ENCODE measurements at places on chromosomes 3 and 15.

DNA sequence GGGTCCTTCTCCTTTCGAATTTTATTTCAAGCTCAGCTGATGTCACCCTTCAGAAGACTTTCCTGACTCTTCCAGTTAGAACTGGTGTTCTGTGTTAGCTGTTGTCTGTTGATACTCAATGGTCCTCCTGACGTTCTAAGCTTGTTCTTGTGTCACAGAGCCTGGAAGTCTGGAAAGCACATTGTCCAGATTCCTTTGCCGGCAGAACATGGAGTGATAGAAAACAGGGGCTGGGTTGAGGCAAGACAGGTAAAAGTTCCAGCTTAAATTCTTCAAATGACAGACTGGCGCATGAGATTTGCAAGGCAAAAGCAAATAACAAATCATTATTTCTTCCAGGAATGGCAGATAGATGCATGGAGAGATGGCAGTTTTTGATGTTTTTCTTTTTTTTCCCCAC is 102.0 kb upstream of the CLSTN2 start:
- no peak for DNase-seq

DNA sequence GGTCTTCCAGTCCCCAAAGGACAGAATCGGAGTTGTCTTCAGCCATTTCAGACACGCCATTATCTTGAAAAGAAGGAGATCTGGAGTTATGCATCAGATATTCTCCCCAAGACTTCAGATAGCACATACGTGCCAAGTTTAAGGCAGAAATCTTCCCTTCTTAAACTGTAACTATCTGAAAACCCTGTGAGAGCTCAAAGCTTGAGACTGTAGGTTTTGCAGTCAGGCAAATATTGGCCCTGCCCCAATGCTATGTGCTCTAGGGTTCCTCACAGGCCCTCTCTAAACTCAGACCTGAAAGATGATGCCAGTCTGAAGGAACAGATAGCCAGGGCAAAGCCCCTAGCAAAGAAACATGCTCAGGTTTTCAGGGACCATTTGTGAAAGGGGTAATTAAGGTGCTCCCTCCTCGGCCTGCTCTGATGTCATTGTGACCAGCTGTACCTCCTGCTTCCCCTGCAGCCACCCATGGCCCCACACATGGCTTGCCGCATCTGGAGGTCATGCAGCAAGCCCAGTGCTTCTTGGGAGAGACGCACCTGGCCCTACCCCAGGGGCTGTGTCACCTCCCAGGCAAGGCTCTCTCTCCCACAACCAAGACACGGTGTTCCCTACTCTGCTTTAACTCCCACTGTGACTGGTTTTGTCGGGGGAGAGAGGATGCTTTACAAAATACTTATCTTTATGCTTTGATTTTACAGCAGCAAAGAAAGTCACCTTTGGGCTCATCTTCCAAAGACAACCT is 53.4 kb upstream of the POMGNT2 start:
- no peak for DNase-seq

DNA sequence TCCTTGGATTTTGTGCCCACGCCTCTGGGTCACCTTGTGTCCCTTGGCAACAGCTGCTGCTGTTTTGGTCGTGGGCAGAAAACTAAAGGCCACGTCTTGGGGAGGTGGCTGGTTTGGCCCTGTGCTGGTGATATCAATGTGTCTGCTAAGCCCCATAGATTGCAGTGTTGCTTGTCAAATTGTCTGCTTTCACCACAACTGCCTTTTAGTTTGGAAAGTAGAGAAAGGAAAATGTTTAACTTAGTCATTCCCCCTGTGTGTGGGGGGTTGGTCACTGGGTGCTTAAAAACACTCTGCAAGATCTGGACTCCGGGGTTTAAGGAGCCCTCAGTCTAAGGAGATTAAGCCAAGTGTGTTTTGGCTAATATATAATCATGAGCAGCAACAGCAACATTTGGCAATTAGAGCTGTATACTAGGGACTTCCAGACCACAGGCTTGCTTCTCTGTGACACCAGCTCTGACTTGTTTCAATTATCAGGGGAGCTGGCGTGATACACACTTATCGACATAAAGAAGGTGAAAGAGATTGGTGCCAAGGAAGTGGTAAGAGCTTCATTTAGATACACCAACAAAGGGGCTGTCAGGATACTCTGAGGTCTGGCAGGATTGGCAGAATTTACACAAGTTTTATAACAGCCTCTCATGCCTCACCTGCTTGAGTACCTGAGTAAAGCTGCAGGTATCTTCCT is 3.5 kb downstream of the SMAD3 start:
- no peak for DNase-seq

DNA sequence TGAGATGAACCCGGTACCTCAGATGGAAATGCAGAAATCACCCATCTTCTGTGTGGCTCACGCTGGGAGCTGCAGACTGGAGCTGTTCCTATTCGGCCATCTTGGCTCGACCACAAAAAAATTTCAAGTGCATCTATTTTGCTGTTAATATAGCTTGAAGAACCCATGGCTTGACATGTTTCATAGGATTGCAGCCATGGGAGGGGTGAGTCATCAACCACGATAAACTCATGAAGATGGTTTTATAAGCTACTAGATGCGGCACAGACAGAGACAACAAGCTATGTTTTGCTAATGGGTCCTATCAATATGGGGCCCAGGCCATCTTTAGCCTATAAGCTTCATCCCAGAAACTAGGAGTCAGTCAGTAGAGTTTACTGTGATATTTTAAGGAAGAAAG is 100.4 kb upstream of the PHLDB2 start:
- no peak for DNase-seq

- no peak for DNase-seq
Observed at GRCh38 chr3:196202516-196202970, 8.7 kb downstream of the ZDHHC19 start.

Measured in T-cell (primary cell).